ENCODE measurements at places on chromosomes 2 and 18. TPM values are rescaled to one million over a fixed set of nuclear protein-coding genes. Genes with fewer than 3 reads are reported as not detected.

Gene TNS1
- total RNA-seq = 825 TPM

Gene ALK
- total RNA-seq = 0.94 TPM

Gene CXCR1
- total RNA-seq = 1.8 TPM

Gene ARPC2
- total RNA-seq = 290 TPM

Gene CD8B
- not detected for total RNA-seq

Gene KLHL30
- total RNA-seq = 1.3 TPM

Gene LIPG
- total RNA-seq = 0.77 TPM

Gene SCYGR4
- not detected for total RNA-seq

Gene COL4A3
- total RNA-seq = 6.9 TPM

Gene UGT1A8
- total RNA-seq = not detected

Gene ZNF521
- 9.9 TPM for total RNA-seq

Gene NT5C1B
- not detected for total RNA-seq

Gene SOX11
- total RNA-seq = 0.78 TPM

Gene SPP2
- not detected for total RNA-seq

Gene PRKAG3
- total RNA-seq = not detected

Gene C2orf81
- 1.1 TPM for total RNA-seq

Gene CFC1
- total RNA-seq = 0.54 TPM
